ENCODE measurements at places on chromosomes 2 and 18.

GRCh38 chr18:58802959-58803358 is 61.7 kb upstream of the ZNF532 start:
- no peak for DNase-seq

DNA sequence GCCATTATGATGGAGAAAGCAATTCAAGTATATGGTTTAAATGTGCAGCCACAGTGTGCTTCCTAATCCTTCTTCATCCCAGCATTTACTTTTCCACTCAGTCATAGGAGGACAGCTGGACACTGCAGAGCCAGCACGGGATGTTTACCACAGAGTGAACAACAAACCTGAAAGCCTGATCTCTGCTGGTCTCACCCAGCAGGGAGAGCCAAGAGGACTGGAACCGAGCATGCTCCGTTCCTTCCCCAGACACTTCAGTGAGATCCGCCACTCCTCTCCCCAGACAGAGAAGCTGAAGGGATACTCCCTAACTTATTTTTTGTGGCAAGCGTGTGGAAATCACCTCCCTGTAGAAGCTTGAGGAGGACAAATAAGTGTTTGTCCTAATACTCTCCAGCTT is 23.2 kb upstream of the GORASP2 start:
- no peak for DNase-seq

DNA sequence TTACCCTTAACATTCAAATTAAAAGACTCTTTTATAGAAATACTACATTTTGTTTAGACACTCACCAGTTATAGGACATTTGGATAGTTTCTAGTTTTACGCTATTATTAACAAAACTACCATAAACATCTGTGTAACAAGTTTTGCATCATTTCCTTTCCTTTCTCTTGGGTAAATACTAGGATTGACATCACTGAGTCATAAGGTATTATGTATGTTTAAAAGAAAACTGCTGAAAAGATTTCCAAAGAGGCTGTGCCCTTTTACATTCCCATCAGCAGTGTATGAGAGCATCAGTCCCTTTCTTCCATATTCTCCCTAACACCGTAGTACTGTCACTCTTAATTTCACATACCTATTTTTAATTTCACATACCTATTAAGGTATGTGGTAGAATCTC is 130.6 kb downstream of the USP34 start:
- DNase-seq, result no peak

DNA sequence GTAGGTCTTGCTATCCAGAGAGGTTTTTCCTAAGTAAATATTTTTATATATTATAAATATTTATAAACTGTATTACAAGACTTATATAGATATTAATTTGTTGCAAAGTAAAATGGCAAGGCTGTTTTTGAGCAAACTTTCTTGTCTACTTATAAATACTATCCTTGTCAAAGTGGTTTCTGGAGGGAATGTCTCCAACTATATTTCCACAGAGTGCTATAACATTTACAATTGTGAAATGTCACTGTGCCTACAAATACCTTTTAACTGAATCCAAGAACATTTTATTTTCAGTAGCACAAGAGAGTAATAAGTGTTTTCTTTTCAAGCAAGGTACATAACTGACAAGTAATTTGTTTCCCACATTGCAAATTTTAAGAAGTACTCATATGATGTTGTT is 256.8 kb downstream of the ZNF385B start:
- no peak for DNase-seq

GRCh38 chr2:176813156-176813555 is 399.4 kb upstream of the HNRNPA3 start:
- no peak for DNase-seq

DNA sequence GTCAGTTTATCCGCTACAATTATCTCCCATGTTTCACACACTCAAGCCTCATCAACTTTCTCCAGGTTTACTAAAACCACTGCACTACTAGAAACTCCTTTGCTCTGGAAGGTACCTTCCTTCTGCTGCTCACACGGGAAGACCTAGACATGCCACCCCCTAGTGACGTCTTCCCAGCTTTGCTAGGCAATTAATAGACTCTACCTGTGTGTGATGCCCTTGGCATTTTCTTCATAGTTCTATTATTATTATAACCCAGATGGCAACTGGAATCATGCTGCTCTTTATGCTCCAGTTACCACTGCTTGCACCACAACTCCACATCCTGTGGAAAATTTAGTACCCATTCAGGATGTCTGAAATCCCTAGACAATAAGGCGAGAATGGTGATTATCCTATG is 42.4 kb downstream of the CACNB4 start:
- DNase-seq, result no peak

- no peak for DNase-seq
These were observed 63.5 kb downstream of the CDH2 start for GRCh38 chr18:28113271-28114029.

GRCh38 chr2:157876786-157877138 is 632 bp upstream of the ACVR1 start:
- no peak for DNase-seq

DNA sequence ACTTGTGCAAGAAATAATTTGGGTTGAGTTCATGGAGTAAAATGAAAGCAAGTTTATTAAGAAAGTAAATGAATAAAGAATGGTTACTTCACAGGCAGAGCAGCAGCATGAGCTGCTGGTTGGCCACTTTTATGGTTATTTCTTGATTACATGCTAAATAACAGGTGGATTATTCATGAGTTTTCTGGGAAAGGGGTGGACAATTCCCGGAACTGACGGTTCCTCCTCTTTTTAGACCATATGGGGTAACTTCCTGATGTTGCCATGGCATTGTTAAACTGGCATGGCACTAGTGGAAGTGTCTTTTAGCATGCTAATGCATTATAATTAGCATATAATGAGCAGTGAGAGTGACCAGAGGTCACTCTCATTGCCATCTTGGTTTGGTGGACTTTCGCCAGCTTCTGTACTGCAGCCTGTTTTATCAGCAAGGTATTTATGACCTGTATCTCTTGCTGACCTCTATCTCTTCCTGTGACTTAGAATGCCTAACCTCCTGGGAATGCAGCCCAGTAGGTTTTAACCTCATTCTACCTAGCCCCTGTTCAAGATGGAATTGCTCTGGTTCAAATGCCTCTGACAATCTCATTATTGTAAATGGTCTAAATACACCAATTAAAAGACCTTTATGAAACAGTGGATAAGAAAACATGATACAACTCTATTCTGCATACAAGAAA is 114.1 kb upstream of the FIGN start:
- DNase-seq, result no peak

DNA sequence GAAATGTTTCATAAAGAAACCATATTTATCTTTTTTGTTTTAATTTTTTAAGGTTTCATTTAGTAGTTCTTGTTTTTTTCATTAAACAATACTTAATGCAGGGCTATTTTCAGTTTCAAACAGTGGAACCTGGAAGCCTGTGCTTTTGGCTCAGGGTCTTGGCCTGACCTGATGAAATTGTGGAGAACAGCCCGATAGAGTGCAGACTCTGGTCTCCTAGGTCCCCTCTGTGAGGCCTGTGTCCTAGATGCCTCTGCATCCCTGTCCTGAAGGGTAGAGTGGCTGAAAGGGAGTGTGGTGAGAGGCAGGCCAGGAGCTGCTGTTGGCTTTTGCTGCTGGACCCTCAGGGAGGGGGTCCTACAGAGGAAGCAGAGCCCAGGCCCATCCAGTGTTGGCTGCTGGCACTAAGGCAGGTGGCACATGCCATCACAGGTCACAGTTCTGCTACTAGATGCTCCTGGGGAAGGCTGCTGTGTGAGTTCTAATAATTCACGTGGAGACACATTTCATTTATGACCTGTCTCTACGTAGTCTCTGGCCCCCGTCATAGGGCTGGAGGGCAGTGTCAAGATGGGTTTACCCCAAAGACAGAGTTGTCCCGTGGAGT is 201.0 kb upstream of the COPS8 start:
- DNase-seq, result no peak

DNA sequence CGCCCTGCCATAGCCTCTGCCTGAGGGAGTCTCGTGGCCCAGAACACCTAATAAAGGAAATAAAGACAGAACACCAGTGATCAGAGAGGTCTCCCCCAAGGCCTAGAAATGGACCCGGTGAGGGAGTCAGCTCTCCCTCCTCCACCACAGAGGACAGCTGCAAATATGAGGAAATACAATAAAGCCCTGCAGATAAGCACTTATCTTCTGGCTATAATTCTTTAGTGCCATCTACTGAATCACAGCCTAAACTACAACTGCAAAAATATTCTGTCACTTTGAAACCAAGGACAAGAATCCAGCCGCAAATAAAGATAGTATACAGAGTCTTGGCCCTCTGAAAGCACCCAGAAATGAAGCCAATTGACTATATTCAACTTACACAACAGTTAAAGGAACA is 42.4 kb upstream of the TACR1 start:
- DNase-seq, result no peak

GRCh38 chr2:55106148-55106547 is 55.9 kb upstream of the RTN4 start:
- no peak for DNase-seq

DNA sequence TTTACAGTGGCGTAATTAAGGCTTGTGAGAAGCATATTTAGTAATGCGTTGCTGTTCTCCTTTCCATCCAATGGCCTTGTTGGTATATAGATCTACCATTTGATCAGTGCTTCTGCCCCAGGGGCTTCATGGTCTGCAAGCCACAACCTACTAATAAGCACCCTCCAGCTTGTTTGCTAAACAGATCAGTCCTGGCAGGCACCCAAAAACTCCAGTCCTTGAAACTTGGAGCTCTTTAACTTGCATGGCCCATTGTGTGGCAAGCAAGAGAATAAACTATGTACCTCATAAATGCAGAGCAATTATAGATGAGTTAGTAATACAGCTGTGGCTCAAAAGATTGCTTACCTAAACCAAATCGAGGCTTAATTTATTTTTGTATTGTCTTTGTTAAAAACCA is 158.5 kb downstream of the FTCDNL1 start:
- DNase-seq, result no peak

GRCh38 chr2:74083750-74084149 is 64.0 kb downstream of the BOLA3 start:
- no peak for DNase-seq

- no peak for DNase-seq
These were observed 74.4 kb downstream of the MAP3K20 start for GRCh38 chr2:173150087-173150486.

- DNase-seq, result no peak
These were observed 181.7 kb upstream of the COPS8 start for GRCh38 chr2:236903978-236904377.
